ENCODE measurements at places on chromosomes 13 and 19.

GRCh38 chr19:17686592-17687024, 1.5 kb downstream of the UNC13A start:
- peak; percentile 41 for DNase-seq

DNA sequence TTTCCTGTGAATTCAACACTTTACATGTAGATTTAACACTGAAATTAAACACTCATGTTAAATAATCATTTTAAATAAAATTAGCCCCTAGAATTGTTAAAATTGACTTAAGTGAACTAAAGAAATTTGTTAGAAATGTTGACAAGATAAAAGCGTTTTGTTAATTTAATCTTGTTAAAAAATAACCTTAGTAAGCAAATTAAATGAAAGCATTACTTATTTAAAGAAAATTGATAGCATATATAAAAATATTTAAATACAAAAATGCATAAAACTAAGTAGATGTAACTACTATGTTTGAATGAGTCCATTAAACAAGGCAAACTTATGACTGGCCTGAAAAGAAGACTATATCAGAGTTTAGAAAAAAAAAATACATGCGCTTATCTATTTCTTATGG, 99.0 kb upstream of the TRPC4 start:
- no peak for DNase-seq

DNA sequence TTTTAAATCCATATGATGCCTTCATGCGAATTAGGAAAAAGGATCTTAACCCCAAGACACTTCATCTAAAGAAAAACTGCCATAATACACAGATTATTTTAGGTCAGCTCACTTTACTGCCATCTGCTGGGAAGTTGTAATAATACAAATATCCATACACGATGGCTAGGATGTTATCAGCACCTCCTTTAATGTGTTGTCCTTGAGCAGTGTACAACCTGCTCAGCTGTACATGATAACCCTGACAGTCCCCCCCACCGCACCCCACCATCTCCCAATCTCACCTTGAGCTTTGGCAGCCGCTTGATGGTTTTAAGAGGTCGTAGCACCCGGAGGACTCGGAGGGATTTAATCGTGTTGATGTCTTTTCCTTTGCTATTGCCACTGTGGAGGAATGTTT, 112.2 kb downstream of the IER2 start:
- no peak for DNase-seq

GRCh38 chr13:41064493-41064892, 3.2 kb downstream of the WBP4 start:
- no peak for DNase-seq

DNA sequence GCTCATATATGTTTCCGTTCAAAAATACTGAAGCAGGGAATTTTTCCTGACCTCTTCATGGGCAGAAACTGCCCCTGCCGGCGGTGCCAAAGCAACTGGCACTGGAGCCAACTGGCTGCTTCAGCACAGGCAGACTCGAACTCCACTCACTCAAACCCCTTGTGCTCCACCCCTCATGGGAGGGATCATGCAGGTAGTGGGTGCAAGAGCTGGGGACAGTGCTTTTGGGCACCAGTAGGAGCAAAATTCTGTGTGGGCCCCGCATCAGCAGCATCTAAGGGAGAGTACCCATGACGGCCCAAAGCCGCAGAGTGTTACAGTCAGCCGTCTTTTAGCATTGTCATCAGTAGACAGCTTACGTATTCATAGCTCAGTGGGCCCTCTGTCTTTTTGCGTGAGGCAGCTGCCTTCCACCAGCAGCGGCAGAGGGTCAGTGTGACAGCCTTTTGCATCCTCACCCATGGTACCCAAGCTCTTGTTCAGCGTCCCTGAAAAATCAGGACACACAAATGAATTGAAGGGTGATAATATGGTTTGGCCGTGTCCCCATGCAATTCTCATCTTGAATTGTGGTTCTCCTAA, 393.8 kb downstream of the SLITRK6 start:
- no peak for DNase-seq

DNA sequence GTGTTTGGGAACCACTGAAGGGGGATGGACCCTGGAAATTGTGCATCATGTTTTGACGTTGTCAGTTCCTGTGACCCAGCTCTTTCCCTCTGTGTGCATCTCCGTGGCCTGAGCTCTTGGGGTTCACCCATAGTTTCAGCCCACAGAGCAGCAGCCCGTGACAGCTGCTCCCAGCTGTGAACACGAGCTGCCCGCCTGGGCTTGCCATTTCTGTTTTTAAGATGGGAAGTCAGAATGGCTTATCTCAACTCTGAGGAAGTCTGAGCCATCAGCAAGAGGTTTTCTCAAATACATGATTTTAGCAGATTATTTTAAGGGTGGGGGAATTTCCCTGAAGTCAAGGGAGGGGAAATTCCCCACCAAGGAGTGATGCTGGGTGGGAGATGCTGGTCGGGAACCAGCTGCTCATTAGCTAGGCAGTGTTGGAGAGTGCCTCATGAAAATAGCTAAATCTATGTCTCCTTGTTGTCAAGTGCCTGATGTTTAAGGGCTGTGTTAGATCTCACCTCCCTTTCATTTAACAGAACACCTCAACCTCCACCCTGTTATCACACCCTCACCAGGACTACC, 34.8 kb upstream of the C1QTNF9 start:
- peak; percentile 62 for DNase-seq

- no peak for DNase-seq
These were observed 94.6 kb upstream of the ARHGEF7 start for GRCh38 chr13:111020546-111020945.

- peak; percentile 25 for DNase-seq
These were observed 1.0 kb upstream of the CEACAM1 start for GRCh38 chr19:42529248-42529764.

DNA sequence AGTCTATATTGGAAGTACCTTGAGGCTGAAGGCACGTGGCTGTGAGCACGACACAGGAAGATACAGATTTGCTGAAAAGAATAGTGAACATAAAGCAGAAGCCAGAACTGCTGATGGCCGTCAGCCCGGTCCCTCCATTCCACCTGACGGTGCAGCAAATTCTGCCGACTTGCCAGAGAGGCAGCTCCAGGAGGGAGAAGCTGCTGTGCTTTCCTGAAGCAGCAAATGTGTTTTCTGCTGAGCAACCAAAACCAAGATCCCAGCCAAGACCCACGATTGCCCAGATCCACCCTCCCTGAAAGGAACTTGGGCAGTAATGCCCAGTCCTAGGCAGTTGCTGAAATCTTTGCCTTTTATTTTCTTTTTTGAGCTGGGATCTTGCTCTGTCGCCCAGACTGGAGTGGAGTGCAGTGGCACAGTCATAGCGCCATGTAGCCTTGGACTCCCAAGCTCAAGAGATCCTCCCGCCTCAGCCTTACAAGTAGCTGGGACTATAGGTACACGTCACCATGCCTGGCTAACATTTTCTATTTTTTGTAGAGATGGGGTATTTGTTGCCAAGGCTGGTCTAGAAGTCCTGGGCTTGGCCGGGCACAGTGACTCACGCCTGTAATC, 7.0 kb upstream of the RCN3 start:
- no peak for DNase-seq

GRCh38 chr19:33254245-33254824, 28.7 kb upstream of the SLC7A10 start:
- no peak for DNase-seq

DNA sequence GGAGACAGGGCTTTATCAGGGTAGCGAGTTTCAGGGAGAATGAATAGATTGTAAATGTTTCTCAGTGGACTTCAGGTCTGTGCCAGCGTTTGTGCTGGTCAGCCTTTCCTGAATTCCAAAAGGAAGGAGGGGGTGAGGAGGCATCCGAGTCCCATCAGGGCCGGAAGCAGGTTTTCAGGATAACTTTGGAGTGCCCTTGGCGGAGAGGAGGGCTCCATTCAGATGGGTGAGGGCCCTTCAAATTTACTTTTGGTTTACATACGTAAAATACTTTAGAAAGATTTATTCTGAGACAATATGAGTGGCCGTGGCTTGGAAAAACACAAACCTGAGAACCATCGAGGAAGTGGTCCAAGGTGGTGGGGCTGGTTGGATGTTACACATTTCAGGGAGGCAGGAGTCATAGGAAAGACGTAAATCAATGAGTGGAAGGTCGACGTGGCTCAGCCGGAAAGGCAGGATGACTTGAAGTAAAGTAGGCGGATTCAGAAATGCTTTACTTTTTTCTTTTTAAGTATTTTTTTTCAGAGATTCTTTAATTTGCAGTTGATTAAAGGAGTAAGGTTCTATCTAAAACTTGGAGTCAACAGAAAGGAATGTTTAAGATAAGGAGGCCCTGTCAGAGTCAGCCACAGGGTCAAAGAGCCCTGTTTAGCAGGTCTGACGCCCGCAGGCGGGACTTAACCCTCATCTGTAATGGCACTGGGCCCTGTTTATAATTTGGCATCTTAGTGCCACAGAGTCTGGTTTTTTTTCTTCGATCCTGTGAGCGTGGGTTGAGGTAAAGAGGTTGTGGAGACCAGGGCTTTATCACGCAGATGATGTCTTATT, 32.8 kb downstream of the ATP11A start:
- peak; percentile 55 for DNase-seq

DNA sequence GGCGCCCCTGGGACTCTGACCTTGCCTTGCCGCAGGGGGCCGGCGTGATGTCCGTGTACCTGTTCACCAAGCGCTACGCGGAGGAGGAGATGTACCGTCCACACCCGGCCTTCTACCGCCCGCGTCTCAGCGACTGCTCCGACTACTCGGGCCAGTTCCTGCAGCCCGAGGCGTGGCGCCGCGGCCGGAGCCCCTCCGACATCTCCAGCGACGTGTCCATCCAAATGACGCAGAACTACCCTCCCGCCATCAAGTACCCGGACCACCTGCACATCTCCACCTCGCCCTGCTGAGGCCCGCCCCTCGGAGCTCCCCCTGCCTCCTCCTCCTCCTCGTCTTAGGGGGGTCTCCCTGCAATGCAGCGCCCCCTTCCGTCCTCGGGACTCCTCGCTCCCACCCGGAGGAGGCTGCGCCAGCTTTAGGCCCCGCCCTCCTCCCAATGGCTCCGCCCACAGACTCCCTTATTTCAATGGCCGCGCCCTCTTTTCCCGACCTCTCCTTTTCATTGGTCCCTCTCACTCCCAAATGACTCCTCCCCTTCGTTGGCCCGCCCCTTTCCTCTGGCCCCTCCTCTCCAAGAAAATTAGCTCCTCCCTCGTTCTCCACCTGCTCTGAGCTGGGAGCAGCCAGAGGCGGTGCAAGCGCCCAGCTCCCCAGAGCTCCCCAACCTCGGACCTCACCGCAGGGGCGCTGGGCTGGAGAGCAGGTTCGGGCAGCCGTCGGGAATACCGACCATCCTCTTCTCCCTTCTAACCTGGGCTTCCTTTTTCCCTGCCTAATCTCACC, 20.5 kb upstream of the CACNG8 start:
- DNase-seq: no peak

- no peak for DNase-seq
These were observed 55.4 kb downstream of the RFC3 start for GRCh38 chr13:33873251-33873908.

- DNase-seq: no peak
These were observed 17.1 kb downstream of the LSM14A start for GRCh38 chr19:34189199-34189916.

DNA sequence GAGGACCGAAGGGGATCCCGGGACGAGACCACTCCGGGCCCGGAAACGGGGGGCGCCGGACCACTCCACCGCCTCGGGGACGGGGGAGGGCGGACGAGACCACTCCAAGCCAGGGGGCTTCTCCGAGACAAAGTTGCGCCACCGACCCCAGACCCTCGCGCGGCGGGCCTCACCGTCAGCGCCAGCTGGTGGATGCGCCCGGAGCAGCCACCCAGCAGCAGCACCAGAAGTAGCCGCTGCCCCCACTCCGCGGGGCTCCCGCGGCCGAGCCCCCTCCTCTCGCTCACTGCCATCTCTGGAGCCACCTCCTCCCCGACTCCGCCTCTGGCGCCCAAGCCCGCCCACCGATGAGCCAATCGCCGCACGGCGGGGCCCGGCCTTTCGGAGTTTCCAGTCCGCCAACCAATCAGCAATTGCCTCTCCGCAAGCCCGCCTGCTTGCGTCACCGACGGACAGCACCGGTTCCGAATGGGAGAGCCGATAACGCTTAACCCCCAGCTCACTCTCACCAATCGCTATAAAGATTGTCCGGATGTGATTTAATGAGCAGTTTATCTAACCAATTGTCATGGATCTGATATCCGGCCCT, at the start of gene GPR108:
GPR108 (minus strand) TSS at position 297 of the 589 bp plus-strand sequence; CDS start at position 293, 4 bp downstream.
- peak; percentile 100 for DNase-seq

Measured in left ventricle myocardium inferior (tissue), 1 donor.